ENCODE measurements at places on chromosomes 13 and 19.
A peak's percentile ranks its signal among the peaks of the same experiment; 100 is the strongest.

DNA sequence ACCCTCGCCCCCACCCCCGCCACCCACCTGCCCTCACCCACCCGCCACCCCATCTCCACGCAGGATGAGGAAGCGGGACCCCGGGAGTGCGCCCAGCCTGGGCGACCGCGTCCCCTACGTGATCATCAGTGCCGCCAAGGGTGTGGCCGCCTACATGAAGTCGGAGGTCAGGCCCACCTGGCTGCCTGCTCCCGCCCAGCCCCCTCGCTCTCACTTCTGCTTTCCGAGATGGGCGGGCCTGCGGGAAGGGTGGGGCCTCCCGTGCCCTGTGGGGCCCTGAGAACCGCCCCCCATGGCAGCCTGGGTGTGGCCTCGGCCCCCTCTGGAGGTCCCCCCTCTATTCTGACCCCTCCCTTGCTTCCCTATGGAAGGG lies 3.1 kb upstream of the SPIB start:
- no peak for DNase-seq

DNA sequence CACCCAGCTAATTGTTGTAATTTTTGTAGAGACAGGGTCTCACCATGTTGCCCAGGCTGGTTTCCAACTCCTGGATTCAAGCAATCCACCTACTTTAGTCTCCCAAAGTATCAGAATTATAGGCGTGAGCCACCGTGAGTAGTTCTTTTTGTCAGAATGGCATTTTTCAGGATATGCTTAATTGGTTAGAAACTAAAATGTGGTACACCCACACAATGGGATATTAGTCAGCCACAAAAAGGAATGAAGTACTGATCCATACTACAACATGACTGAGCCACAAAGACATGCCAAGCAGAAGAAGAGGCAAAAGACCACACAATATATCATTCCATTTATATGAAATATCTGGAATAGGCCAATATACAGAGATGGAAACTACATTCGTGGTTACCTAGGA lies 41.7 kb upstream of the MAP3K10 start:
- no peak for DNase-seq

DNA sequence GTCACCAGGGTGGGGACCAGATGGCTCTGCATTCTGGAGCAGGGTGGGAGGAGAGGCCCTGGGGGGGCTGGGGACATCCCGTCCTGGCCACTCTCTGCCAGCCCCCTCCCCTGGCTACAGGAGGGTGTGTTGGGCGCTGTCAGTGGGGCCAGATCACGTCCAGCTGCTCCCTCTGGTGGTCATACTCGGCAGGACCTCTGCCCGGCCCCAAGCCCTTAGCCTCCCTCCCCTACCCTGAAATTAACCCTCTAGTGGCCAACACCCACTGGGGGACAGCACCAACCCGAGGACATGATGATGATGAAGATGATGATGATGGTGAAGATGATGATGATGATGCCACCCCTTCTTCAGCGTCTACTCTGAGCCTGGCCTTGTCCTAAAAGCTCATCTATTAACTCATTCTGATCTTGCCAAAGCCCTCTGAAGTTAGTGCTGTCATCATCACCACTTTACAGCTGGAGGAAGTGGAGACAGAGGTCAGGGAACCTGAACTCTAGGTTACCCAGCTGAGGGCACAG lies 590 bp upstream of the LGI4 start:
- peak; percentile 25 for DNase-seq

DNA sequence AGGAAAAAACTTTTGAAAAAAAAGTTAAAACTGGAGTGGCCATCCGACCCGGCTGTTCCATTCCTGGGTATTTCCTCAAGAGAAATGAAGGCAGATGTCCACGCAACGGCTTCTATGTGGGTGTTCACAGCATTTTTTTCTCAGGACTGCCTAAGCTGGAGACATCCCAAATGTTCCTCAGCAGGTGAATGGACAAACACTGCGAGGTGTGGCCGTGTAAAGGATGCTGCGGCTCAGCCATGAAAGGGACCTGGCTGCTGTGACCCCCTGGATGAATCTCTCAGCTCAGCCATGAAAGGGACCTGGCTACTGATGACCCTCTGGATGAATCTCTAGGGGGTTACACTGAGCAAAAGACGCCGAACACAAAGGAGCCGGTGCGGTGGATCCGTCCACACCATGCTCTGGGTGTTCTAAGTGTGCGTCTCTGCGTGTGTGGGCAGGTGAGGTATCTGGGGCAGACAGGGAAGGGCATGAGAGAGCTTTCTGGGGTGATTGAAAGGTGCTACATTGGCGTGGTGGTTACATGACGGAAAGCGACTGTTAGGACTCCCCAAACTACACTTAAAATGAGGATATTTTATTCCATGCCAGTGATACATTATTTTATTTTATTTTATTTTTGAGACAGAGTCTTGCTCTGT lies 7.2 kb upstream of the ASPDH start:
- DNase-seq, result no peak

- no peak for DNase-seq
These were observed 312.8 kb upstream of the ZNF507 start for GRCh38 chr19:32032561-32032960.
